ENCODE measurements at places on chromosomes 5 and 9.

DNA sequence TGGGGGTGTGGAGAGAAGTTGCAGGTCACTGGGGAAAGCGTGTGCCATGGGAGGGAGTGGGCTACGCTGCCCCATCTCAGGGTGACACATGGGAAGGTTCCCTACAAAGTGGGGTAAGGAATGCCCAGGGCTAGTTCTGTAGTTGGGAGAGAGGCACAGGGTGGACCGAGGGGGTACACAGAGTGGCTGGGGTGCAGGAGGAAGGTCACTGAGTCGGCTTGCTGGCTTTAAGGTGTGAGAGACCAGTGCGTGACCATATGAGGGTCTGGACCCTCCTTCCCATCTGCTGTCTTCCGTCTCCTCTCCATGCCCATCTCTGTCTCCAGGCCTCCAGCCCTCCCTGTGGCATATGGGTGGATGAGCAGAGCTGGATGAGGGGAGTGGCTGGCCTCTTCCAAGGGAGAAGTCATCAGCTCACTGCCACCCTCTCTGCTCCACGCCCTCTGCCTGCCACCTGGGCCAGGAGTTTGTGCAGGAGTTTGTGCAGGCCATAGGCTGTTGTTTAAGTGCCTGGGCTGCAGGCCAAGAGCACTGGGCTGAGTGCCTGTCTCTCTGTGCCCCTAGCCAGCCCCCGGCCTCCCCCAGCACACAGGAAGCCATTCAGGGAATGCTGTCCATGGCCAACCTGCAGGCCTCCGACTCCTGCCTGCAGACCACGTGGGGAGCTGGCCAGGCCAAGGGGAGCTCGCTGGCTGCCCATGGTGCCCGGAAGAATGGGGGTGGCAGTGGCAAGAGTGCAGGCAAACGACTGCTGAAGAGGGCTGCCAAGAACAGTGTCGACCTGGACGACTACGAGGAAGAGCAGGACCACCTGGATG lies 96.8 kb downstream of the PHF2 start:
- peak; percentile 53 for DNase-seq

GRCh38 chr9:113922160-113922559 lies 46.1 kb downstream of the ZNF618 start:
- DNase-seq, result no peak

DNA sequence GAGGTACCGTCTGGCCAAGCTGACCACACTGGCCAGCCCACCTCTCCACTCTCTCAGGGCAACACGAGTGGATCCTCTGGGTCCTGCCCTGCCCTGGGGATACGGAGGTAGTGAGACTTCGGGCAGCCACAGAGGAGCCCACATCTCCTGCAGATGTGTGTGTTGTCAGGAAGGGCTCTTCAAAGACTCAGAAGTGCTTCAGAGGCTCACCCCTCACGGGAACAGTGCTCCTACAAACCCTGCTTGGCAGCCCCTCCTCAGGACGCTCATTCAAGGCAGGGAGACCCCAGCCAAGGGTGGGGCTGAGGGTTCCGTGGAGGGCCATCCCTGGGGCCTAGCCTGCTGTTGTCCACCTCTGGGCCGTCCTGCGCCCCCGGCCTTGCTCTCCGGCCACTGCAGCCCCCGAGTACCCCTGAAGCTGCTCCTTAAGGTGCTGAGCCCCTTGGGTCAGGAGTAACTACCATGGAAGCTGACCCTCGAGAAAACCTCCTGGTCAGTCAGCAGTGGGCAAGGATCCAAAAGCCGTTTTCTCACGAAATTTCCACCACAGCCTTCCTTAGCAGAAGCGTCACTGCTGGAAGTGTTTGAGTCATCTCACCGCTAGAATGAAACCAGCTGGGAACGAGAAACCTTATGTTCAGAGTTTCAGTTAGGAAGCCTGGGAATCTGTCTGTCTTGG lies 23.2 kb upstream of the LRRC14B start:
- peak; percentile 97 for DNase-seq

GRCh38 chr9:14455243-14455642 lies 141.3 kb upstream of the NFIB start:
- no peak for DNase-seq

DNA sequence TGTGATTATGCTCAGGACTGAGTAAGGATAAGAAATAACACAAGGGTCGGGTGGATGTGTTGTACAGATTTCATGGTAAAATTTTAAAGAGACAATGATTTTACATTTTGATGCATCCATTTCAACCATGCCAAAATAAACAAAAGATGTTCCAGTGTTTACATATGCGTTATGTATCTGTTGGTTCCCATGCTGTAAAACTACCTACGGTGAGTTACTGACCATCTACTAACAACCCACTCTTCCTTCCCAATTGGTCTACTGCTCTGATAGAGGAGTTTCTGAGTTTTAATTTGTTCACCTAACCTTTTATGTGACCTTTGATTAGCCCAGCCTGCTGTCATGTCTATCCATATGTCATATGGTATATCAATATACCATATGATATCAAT lies 1697.1 kb downstream of the MAT2B start:
- no peak for DNase-seq

DNA sequence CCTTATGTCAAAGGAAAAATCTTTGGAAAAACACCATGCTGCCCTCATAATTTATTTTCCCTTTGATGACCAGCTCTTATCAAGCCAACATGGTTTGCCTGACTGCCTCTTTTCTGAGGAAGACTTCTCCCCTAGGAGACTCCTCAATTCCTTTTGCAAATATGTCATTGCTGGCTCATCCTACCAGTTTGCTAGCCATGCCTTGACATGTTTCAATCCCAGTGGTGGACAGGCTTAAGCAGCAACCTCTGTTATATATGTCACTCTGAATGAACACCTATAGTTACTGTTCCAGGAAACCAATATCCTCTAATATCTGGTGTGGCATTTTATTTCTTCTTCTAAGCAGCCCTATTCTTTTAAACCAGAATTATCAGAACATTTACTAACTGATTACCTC lies 615.8 kb downstream of the HTR1A start:
- no peak for DNase-seq

GRCh38 chr5:84614906-84615305 lies 230.2 kb upstream of the EDIL3 start:
- DNase-seq, result no peak

GRCh38 chr5:93570294-93571113 lies 10.5 kb downstream of the NR2F1-AS1 start:
- no peak for DNase-seq

DNA sequence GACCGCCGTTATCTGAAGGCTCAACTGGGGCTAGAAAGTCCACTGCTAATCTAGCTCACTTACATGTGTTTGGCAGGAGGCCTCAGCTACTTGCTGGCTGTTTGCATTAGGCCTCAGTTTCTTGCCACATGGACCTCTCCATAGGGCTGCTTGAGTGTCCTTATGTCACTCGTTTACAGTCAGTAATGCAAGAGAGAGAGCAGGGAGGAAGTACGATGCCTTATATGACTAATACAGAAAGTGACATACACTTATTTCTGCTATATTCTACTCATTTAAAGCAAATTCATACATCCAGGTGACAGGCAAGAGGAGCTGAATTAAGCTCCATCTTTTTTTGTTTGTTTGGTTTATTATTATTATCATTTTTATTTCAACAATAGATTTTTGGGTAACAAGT lies 179.6 kb downstream of the LURAP1L start:
- no peak for DNase-seq

GRCh38 chr5:6376974-6377520 lies 1.3 kb downstream of the MED10 start:
- DNase-seq, result peak; percentile 40

GRCh38 chr9:134158242-134158641 lies 6.1 kb downstream of the RNU6ATAC start:
- DNase-seq, result no peak

- DNase-seq, result peak; percentile 93
Measured at GRCh38 chr5:16492398-16493140, 27.0 kb upstream of the ZNF622 start.

GRCh38 chr5:1325870-1326531 lies 18.9 kb downstream of the CLPTM1L start:
- peak; percentile 49 for DNase-seq

DNA sequence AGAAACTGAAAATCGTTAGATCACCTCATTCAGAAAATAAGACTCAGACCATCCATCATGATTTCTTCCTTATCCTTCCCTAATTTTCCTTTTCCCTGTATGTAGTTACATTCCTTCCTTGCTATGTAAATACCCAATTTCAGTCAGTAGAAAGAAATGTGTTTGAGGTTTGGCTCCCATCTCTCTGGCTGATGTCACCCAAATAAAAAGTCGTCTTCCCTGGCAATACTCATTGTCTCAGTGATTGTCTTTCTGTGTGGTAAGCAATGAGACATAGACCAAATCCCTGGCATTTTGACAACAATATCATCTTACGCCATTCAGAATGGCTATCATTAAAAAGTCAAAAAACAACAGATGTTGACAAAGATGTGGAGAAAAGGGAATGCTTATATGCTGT lies 303.9 kb upstream of the EDIL3 start:
- DNase-seq, result peak; percentile 1

DNA sequence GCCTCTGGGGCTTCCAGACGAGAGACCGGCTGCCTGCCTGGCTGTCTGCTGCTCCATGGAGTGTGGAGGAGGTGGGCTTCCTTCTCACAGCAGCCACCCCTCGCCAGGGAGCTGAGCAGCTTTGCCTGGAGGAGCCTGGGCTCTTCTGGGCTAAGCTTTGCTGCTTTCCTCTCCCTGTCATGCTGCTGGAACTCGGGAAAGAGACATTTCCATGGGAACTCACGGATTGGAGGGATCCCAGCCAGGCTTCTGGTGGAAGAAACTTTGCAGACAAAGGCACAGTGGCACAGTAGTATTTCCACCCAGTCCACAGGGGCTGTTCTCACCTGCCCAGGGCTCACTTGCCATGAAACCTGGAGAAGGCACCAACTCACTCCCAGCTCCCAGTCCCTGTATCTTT lies 5.6 kb upstream of the NTNG2 start:
- no peak for DNase-seq

DNA sequence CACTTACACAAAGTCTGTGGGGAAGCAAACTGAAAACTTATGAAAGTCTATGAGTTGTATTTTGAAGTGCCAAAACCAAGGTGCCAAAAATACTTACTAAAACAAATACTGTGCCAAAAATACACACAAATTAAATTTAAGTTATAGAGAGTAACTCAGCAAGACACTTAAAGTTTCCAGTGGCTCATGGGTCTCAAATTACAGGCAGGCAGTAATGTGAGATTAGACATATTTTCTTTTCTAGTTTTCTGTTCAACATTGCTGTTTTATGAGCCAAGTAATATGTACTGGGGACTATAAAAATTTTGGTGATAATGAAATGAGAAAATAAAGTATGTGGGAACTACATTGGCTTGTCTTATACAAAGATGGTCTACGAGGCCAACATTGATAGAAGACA lies 172.2 kb upstream of the SNX2 start:
- no peak for DNase-seq

- peak; percentile 56 for DNase-seq
Measured at GRCh38 chr5:139474890-139475791, 4.3 kb downstream of the SMIM33 start.

- peak; percentile 63 for DNase-seq
Measured at GRCh38 chr5:14946815-14947620, 75.4 kb upstream of the ANKH start.

GRCh38 chr5:63774939-63775338 lies 187.3 kb downstream of the HTR1A start:
- no peak for DNase-seq

- DNase-seq, result no peak
Measured at GRCh38 chr5:10275991-10276390, 25.9 kb downstream of the CCT5 start.

- no peak for DNase-seq
Measured at GRCh38 chr5:77590347-77590746, 48.2 kb downstream of the OTP start.

- no peak for DNase-seq
Measured at GRCh38 chr9:133351526-133351907, 3.5 kb downstream of the RPL7A start.

- DNase-seq, result no peak
Measured at GRCh38 chr5:116375926-116376325, 198.7 kb downstream of the SEMA6A start.

- no peak for DNase-seq
Measured at GRCh38 chr9:70576116-70576515, 161.7 kb upstream of the KLF9 start.
